ENCODE measurements at places on chromosomes 6 and 20.

- no peak for DNase-seq
Measured at GRCh38 chr20:44151621-44152416, 35.2 kb downstream of the JPH2 start.

DNA sequence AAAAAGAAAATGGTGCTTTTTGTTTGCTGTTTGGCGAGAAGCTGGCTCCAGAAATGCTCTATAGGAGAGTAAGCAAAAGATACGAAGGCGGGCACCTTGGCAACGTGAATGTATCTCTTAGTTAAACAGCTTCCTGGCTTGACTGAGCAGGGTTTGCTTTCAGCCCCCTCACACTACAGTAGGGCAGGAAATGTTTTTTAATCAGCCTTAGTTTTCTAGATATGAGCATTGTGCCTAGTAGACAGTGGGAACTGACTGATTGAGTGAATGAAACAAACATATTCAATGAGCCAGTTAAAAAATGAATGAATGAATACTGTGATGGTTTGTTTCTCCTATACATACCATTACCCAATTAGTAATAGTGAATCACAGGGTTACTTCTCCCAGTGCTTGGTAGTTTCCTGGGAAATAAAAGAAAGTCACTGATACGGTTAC is 19.9 kb downstream of the CAP2 start:
- DNase-seq = no peak

- DNase-seq = no peak
Measured at GRCh38 chr20:23622839-23623343, 14.9 kb downstream of the CST3 start.

DNA sequence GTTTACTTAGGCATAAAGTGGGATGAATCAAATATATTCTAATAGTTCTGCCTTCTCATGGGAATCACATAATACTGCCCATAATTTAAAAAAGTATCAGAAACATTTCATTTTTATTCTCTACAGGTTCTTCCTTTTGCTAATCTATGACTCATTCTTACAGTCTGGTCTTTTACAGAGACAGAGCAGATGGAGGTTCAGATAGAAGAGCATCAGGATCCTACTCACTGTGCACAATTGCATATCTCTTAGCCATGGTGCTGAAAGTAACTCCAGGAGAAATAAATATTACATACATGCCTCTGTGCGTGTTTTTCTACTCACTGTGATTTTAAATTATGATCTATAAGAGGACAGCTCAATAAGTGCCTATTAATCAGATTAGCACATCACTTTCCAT is 16.3 kb upstream of the OR2B6 start:
- DNase-seq = no peak

DNA sequence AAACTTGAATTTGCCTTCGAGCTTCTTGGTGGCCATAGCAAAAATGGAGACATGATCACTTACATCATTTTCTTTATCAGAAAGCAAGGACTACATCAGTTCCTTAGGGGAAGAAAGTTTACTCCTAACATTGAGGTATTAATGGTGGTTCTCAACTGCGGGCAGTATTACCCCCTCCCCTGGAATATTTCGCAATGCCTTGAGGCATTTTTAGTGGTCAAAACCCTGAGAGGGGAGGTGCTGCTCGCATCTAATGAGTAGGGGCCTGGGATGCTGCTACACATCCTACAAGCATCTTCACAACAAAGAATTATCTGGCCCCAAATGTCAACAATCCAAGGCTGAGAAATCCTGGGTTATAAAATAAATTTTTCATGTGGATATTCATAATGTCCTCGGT is 222.2 kb upstream of the TSHZ2 start:
- DNase-seq = no peak
